Gastroesophageal sphincter (tissue), 4 donors: ENCODE measurements at places on chromosomes 3 and 15.

GRCh38 chr3:12875857-12876836 lies 34.8 kb upstream of the RPL32 start:
- peak; percentile 66 for ATAC-seq
- peaks cover 11% of the 10 kb centered on the region for H3K4me1 ChIP-seq
- H3K27me3 ChIP-seq: peaks cover 6% of the 10 kb centered on the region
- H3K27ac ChIP-seq: no peak overlapping the region
- peak overlapping the region; percentile 9 for H3K4me3 ChIP-seq

- ATAC-seq: no peak
- H3K27me3 ChIP-seq: no peaks in the 10 kb centered on the region
- H3K4me3 ChIP-seq: no peak overlapping the region
- no peaks in the 10 kb centered on the region for H3K4me1 ChIP-seq
- H3K27ac ChIP-seq: no peak overlapping the region
Measured at GRCh38 chr15:56699743-56700142, 33.6 kb downstream of the ZNF280D start.

- no peak overlapping the region for H3K27ac ChIP-seq
- H3K27me3 ChIP-seq: no peaks in the 10 kb centered on the region
- H3K4me1 ChIP-seq: no peaks in the 10 kb centered on the region
- ATAC-seq: no peak
Measured at GRCh38 chr15:94432279-94432678, 200.9 kb downstream of the MCTP2 start.

DNA sequence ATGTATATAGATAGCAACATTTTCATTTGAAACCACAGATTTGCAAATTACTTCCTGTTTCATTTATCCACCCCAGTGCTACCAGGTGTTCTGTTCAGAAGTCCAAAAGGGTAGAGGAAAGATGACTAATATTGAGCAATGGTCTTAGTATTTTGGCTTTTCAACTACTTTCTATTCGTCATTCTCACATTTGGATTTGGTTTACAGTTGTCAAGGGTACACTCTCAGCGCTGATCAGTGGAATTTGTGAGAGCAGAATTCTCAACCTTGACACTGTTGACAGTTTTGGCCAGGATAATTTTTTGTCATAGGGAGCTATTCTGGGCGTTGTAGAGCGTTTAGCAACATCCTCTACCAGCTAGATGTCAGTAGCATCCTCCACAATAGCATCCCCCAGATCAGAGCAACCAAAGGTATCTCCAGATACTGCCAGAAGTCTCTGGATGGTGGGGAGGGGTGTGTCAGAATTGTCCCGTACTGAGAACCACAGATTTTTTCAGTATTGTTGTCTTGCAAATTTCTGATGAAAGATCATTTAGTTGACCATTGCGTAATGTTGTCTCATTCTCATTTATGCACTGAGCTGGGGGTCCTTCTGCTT lies 4.2 kb downstream of the HMCES start:
- H3K27ac ChIP-seq: no peak overlapping the region
- ATAC-seq: no peak
- H3K4me1 ChIP-seq: peaks cover 3% of the 10 kb centered on the region
- H3K27me3 ChIP-seq: no peaks in the 10 kb centered on the region
- peaks cover 14% of the 10 kb centered on the region for H3K36me3 ChIP-seq

DNA sequence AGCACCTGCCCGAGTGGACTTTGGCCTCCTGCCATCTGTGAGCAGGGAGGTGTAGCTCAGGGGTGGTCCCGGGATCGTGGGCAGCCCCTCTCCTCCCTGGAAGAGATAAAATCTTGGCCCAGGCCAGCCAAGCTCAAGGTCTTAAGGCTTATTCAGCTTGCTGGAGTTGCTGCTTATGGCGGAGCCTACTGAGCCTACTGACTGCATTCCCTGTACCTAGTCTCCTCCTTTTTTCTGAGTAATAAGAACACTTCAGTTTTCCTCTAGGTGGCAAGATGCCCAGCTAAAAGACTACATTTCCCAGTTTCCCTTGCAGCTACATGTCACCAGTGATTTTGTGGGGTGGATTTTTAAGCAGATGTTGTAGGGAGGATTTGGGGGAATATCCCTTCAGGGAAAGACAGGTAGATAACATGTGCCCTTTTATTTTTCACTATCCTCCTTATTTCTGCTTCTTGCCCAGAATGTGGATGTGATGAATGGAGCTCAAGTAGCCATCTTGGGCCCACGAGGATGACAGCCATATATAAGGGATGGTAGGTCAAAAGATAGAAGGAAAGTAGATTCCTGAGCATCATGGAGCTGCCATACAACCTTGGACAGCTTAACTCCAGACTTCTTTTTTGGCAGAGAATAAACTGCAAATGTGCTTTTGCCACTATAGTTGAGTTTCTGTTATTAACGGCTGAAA lies 41.4 kb upstream of the INSYN1 start:
- ATAC-seq: no peak
- no peaks in the 10 kb centered on the region for H3K36me3 ChIP-seq
- H3K4me3 ChIP-seq: no peak overlapping the region
- no peaks in the 10 kb centered on the region for H3K27me3 ChIP-seq
- no peak overlapping the region for H3K27ac ChIP-seq
- H3K4me1 ChIP-seq: no peaks in the 10 kb centered on the region

DNA sequence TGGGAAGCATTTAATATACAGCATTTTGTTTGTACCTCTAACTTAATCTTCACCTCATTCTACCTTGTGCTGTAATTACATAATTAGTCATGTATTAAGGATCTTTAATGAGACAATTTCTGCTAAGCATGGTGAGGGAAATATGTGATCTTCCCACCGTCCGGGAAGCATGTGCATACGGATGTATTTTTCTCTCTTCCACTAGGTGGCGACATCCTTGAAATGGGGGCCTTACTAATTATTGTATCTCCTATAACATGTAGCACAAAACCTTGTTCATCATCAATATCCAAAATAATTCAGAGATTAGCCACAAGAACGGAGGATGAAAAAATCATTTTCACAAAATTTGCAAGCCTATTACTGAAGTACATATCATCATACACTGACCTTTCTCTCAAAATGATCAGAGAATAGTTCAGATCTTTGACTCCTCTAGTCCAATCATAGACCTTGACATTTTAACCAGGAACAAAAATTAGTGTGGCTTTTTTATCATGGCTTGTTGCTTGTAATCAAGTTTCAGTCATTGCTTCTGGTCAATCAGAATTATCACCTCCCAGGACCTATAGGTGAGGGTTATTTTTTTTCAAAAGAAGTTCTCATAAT lies 148.9 kb upstream of the GBE1 start:
- H3K4me1 ChIP-seq: no peaks in the 10 kb centered on the region
- no peaks in the 10 kb centered on the region for H3K36me3 ChIP-seq
- no peak for ATAC-seq
- no peak overlapping the region for H3K27ac ChIP-seq
- H3K4me3 ChIP-seq: no peak overlapping the region

- no peaks in the 10 kb centered on the region for H3K4me1 ChIP-seq
- no peaks in the 10 kb centered on the region for H3K27me3 ChIP-seq
- H3K4me3 ChIP-seq: no peak overlapping the region
- no peak for ATAC-seq
Measured at GRCh38 chr3:52144796-52145735, 9.2 kb downstream of the POC1A start.
